ENCODE measurements at places on chromosomes 13 and 19.

- no peak for DNase-seq
Measured at GRCh38 chr13:27354379-27354778, 70.0 kb upstream of the GTF3A start.

DNA sequence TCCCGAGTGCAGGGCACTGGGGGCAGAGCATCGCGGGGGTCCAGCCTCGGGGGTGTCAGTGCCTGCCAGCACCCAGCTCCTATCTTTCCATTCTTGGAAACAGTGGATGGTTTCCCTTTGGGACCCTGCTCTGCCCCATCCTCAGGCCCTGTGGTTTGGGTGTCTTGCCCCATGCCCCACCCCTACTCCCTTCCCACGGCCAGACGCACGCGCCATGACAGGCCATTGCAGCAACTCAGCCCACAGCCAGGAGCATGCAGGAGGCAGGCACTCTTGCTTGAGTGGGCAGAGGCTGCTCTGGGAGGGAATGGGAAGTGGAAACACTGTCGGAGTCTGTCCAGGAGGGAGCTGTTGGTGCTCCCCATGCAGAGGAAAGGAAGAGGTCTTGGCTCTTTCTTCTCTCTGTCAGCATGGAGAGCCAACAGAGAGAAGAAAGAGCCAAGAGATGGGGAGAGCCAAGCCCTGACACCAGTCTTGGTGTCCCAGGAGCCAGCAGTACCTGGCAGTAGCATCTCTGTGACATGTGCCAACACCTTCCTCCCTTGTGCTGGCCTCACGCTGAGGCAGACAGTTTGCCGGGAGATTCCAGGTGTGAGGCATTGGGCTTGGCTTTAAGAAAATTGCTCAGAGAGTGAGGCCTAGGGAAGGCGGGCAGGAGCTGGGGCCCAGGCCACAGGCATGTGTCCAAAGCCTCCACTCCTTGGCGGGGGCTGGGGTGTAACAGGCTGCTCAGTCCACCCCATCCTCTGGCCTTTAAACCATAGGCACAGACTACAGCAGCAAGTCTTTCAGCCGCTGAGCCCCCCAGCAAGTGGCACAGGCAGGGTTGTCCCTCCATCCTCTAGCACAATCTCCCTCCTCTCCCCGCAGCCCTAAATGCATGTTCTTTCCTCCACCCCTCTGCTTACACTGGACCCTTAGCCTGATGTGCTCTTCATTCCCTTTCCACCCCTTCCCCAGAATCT lies 86.7 kb upstream of the UQCRFS1 start:
- DNase-seq, result no peak

DNA sequence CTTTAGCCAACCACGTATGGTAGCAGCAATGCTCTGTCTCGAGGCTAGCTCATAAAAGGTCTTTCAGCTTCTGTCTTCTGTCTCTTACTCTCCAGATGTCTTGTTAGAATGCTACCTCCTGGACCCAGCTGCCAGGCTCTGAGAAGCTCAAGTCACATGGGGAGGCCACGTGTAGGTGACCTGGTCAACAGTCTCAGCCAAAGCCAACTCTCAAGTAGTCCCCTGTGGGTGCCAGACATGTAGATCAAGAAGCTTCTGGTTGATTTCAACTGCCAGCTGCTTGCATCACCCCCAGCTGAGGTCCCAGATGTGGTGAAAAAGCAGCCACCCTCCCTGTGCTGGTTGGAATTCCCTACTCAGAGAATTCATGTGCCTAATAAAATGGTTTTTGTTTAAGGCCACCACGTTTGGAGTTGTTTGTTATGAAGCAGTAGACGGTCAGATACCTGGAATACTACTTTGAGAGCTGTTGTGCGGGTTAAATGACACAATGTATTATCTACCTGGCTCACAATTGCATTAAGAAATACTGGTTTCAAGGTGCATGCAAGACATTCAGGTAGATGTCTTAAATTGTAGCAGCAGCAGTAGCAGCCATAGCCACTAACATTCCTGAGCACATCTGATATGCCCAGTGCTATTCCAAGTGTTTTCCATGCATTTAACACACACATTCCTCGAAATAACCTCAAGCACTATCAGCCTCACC lies 131.0 kb upstream of the RFC3 start:
- no peak for DNase-seq

DNA sequence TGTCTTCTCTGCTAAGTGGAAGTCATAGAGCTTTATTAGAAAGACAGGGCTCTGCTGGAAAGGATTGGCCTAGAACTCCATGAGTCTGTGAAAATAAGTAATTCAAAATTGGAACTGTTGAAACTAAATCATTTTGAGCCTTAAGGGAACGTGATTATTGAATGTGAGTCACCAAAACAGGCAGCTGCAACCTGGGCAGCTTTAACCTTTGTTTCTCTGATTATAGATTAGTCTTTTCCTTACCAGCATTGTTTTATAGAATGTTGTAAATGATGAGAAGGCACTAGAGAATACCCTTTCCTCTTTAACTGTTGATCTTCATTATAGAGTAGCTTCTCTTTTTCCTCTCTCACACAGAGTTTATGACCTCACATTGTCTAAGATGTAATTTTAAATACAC lies 638.8 kb upstream of the SLITRK6 start:
- no peak for DNase-seq

DNA sequence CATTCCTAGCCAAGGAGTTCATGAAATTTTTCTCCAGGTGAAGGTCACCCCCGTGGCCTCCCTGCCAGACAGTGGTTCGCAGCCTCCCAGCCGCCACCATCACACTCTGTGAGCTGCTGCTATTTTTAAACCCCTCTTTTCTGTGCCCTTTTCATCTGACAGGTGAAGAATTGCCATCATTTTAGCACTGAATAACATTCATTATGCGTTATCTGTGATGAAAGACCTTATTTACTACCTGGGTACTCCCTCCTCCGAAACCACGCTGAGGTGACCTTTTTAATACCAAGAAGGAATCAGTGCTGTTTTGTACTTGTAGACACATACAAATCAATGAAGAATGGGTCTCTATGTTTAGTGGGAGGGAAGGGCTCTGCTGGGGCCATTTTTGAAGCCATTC lies 148.9 kb upstream of the GPR12 start:
- no peak for DNase-seq

DNA sequence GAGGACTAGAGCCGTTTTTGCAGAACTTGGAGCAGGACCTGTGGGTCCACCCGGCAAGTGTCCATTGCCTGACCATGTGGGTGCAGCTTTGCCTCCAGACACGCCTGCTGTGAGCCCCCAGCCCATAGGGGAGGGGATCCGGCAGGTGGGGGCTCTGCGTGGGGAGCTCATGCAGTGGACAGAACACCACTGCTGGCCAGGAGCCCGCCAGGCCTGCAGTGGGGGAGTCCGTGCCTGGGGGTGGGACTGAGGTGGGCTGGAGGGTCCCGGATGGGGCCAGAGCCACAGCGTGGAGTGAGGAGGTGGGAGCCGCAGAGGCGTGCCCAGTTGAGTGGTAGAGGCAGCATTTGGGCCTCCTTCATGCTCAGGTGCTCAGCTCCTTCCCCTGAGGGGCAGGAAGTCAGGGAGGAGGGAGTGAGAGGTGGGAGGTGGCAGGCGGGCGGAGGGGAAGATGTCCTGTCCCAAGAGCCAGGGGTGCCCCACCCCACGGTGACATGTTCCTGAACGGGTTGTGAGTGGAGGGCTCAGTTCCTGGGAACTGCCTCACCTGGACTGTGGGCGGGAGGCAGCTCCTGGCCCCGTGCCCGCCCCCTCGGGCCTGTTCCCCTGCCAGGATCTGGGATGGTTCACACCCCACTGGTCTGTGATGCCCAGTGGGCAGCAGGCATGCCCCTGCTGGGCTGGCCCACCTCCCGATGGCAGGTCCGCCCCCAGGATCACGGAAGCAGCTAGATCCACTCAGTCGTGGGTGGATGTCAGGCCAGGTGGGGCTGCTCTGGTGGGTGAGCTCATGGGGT lies 8.8 kb downstream of the ADAT3 start:
- DNase-seq, result no peak

DNA sequence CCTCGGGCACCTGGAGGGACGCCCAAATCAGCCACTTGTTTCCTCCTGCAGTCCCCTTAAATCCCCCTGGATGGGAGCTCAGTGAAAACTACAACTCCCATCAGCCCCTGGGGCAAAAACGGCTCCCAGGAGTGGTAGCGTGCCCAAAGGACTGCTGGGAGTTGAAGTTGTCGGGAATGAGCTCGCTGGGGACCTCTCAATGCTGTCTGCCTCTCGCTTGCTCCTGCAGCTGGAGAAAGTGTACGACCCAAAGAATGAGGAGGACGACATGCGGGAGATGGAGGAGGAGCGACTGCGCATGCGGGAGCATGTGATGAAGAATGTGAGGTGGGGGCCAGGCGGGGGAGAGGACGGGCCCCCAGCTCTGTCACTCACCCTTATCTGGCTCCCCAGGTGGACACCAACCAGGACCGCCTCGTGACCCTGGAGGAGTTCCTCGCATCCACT lies 14.7 kb upstream of the DHDH start:
- no peak for DNase-seq

- DNase-seq, result no peak
Measured at GRCh38 chr13:33624740-33625139, 193.2 kb upstream of the RFC3 start.

GRCh38 chr13:39955560-39955959 lies 300.1 kb downstream of the COG6 start:
- DNase-seq, result no peak

DNA sequence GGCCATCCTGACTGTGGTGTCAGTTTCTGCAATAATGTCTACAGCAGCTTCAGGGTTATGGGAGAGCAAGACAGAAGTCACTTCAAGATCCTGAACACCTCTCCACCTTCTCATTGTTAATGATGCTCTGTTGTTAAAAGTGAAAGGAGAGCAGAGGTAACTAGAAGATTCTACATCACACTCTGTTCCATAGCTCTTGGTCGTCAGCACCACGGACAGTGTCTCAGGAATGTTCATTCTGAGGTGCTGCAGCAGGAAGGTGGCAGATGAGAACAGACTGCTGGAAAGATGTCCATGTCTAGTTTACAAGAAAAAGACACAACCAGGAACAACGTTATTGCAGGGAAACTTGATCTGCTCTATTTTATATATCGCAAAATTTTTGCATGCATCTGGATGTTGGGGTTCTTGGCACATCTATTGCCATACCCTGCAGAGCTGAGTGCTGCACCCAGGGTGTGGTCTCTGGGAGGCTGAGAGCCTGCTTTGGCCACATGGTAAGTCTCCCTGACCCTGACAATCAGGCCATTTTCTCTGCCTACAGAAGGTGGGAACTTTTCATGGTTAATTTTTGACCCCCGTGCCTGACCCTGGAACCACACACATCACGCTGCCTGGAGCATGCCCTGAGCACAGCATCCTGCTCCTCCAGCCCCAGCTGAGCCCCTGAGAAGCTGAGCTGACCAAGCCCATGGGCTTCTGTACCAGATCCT lies 12.7 kb downstream of the CEACAM21 start:
- DNase-seq, result no peak

GRCh38 chr13:111505175-111505777 lies 184.8 kb downstream of the TEX29 start:
- no peak for DNase-seq

DNA sequence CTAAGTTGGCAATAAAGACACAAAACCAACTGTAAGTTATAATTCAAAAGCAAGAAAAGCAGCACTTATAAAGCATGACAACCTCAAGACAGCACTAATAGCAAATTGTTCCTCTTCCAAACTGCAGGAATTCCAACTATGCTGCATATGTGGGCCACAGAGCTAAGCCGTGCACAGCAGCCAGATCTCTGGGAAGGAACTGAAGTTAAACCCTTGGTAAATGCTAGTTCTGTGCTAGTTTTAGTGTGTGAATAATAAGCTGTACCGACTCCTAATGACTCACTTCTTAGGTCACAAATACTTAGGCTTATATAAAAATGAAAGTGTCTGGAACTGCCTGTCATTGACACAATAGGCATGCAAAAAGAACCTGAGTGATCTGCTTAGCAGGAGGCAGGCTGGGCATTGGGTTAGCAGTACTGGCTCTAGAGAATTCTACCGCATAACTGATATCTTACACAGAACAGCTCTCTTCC lies 21.2 kb upstream of the GTF3A start:
- no peak for DNase-seq

- DNase-seq, result peak; percentile 71
Measured at GRCh38 chr19:4455719-4456475, 1.7 kb downstream of the UBXN6 start.

DNA sequence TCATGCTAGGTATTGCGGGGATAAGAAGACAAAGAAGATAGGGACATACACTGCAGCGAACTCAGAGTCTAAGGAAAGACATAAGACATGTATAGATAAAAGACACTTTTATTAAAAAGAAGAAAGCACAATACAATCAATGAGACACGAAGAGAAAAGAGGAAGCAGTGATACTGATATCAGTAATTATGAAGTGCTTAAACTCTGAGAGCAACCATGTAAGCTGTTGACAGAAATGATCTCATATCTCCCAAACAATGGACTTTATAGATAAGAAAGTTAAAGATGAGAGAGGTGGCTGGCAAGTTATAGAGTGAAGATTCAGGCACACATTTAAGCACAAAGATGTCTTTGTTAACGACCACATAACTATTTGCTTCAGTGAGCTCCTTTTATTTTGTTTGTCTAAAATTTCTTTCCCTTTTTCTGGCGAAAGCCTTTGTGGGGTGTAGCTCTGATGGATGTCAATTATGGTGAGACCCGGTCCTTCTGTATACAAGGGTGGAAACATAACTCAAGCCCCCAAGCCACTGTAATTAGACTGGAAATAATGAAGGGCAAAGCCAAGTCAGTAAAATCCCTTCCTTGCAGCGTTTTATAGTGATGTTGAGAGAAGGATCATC lies 818.0 kb upstream of the SLC10A2 start:
- DNase-seq, result no peak

GRCh38 chr19:18741124-18742121 lies 49.7 kb downstream of the COMP start:
- DNase-seq, result peak; percentile 80

DNA sequence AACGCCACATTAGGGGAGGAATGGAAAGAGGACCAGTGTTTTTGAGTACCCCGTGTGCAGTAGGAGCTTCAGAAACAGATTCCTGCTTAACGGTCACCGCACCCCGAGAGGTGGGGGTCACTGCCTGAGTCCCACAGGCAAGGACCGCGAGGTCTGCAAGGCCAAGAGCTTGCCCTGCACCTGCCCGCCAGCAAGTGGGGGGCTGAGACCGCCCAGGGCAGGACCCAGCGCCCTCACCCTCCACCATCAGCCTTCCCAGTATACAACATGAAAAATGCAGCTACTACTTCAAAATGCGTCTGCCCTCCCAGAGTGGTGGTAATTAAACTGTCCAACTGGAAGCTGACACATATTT lies 44.9 kb downstream of the COL4A1 start:
- DNase-seq, result no peak

- no peak for DNase-seq
Measured at GRCh38 chr13:111506125-111506524, 185.7 kb downstream of the TEX29 start.

DNA sequence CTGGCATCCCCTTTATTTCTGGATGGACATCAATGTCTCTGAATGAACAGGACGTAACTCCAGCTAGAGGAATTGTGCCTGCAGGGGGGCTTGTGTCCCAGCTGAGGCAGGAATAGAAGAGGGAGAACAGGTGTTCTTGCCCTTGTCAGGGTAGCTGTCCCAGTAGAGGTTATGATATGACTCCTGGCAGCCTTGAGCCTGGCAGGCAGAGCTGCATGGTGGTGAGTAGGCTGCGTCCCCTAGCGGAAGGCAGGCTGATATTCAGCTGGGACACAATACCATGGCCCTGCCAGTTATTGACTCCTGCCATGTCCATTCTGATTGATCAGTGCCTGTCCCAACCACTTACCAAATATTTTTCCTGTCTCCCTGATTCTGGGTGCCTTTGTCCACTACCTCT lies 197.2 kb downstream of the RAP2A start:
- DNase-seq, result no peak

All from DMS79 treated with DMSO at 0.1 percent for 48 hours (cell line).